ENCODE measurements at places on chromosomes 3 and 15.

DNA sequence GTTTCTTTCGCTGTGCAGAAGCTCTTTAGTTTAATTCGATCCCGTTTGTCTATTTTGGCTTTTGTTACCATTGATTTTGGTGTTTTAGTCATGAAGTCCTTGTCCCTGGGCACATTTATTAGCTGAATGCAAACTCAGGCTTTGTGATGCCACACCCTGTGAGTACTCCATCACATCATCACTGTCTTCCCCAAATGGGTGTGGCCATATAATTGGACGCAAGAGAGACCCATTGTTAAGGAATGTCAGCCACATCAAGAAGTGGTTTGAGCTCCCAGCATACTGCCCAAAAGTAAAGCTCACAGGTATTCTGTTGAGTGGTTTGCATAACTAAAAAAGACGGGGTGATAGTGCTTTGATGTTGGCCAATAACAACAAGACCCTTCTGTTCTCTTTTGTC lies 245.7 kb downstream of the SV2B start:
- DNase-seq: no peak

GRCh38 chr15:38192496-38192895 lies 60.1 kb upstream of the SPRED1 start:
- no peak for DNase-seq

DNA sequence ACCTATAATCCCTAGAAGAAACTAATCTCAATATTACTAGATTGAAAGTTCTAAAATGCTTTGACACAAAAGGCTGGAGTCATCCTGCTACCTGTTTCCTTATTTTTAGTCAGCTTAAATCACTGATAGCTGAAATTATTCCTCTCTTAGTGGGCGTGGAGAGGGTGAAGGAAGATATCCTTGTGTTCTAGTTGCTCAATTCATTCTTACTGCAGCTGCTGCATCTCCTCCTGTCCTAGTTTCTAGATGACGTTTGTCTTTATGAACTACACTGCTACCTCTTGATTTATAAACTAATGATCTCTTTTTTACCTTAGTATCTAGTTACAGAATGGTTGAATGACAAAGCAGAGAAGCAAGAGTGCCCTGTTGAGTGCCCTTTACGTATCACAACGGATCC lies 50.7 kb downstream of the SETD5 start:
- no peak for DNase-seq

DNA sequence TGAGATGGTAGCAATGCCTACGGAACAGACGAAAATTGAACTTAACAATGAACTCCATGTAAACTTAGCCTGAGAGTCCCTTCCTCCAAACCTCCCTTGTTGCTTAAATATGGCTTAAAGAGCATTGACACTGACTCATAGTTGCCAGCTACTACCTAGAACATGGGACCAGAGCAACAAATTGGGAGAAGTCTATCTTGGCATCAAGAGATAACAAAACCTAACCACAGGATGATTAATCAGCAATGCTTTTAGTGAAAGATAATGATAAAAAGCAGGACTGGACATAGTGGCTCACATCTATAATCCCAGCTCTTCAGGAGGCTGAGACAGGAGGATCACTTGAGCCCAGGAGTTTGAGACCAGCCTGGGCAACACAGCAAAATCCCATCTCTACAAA lies 117.8 kb upstream of the MNS1 start:
- DNase-seq: no peak

DNA sequence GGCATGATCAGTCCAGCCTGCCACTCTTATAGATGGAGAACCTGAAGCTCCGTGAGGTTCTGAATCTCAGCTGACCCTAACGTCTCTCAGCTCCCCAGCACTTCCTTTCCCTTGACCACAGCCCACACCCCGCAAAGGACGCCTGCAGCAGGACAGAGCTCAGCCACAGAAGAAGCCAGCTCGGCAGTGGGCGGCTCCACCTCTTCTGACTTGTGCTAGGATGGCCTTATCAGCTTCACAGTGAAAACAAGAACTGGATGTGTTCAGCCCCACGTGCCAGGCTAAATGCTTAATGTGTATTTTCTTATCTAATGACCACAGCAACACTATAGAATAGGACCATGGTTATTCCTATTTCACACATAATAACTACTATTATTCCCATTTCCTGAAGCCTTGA lies 127.6 kb downstream of the ARNT2 start:
- no peak for DNase-seq

- DNase-seq: no peak
These were observed 4.4 kb upstream of the GPX1 start for GRCh38 chr3:49362561-49362960.

DNA sequence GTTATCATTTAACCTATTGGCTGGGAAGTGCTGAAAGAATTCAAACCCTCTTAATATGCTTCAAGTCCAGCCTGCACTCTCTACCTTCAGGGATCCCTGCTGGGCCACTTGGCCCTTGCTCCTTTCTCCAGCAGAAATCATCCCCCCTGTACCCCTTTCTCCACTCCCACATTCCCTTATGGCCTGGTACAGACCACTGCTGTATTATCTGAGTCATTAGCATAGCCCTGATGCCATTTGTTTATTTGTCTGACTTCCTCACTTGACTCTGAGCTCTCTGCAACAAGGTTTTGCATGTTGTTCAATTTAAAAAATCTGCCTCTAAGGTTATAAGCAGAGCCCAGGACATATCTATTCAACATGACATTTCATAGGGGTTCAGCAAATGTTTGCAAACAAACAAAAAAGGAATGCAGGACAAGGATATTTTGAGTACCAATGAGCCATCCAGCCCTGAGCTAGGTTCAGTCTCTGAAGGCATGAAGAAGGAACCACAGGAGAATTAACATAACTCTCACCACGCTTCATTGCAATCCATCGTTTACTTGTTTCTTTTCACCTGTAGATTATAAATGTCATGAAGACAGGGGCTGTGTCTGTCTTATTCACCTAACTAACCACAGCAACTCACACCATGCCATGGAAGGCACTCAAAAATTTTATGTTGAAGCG lies 26.6 kb upstream of the HES1 start:
- no peak for DNase-seq

DNA sequence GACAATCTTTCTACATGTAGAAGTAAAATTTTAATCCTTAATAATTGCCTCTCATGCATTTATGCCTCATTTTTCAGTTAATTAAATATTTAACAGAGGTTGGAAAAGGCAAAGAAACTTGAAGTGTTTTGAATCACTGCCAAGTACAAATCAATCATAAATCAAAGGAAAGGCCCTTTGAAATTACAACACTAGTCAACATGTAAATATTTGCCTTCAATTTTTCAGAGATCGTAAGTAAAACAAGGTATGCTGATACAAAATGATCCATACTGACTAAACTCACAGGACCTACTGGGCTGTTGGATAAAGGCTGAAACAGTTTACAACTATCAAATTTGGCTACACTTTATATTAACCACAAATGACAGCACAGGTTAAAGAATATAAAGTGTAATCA lies 33.9 kb downstream of the ZBBX start:
- no peak for DNase-seq

- no peak for DNase-seq
These were observed 511.6 kb downstream of the PLOD2 start for GRCh38 chr3:145649368-145649887.

DNA sequence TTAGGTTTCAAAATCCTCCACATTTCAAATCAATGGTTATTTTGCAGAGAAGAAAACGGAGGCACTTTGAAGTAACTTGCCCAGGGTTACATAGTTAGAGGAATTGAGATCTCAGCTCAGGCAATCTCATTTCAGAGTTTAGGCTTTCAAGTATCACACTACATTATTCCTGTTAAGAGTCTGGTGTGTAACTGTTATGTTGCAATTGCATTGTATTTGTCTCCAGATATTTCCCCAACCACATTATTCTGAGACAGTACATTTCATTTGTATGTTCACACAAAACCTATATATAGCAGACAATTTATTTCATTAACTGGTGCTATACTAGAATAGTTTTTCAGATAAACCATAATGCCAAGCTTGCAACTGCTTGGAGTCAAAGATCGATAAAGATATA lies 154.2 kb upstream of the TSPAN3 start:
- DNase-seq: no peak

GRCh38 chr15:68934341-68934740 lies 4.0 kb downstream of the SPESP1 start:
- no peak for DNase-seq

DNA sequence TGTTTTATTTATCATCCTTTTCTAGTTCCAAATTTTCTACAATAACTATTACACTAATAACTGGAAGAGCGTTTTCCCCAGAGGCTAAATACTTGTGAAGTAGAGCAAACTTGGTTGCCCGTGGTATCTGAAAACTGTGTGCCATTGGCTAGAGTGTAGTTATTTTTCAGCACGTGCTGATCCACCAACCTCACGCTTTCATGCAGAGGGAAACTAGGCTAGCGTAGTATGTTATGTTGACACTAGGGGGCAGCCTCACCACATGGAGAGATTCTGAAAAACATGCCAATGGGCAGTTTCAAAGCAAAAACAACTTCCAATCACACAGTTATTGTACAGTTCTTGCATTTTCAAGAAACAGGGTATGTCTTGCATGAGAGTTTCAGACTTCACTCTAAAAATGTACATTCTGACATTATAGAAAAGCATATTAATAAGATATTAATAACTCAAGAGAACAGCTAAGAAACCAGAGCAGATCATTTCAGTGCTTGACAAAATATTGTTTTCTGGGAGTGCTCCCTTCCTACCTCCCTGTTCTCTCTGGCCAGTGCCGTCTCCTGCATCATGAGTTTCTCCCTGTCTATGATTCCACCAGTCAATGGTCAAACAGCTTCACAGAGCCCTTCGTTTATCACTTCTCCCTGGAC lies 39.7 kb downstream of the SPATA12 start:
- DNase-seq: peak; percentile 57

DNA sequence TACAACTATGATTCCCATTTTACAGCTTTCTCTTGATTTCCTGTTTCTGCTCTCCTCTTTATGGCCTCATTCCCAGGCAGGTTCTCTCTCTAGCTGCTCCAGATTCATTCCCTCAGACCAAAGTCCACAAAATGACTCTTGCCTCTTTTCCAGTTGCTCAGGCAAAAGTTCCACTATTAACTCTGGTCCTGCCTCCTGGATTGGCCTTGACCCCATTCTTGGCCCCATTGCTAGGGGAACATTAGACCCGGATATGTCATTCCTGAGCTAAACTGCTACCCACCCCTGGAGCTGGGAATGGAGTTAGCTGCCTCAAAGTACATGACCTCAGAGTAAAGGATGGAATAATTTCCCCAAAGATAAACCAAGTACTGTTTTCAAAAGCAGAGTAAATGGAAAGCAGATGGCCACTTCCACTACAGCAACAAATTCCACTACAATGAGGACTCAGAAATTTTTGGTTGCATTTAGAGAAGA lies 73.0 kb upstream of the GAP43 start:
- DNase-seq: no peak

DNA sequence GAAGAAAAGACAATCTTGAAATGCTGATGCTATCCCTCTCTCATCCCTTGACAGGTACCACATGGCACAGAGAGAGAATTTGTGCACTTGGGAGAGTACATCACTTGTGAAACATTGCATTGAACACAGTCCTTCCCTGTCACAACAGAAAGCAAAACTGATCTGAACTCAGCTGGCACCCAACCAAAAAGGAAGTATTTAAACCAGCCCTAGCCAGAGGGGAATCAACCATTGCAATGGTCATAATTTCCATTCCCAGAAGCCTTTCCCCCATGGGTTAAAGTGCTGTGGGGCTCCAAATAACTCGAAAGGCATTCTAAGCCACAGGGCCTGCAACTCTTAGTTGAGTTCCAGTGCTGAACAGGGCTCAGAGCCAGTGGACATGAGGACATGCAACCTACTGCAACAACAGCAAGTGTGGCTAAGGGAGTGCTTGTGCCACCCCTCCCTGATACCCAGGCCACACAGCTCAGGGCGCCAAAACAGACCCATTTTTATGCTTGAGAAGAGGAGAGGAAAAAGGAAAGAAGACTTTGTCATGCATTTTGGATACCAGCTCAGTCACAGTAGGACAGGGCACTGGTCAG lies 530.8 kb upstream of the BCHE start:
- DNase-seq: no peak

- DNase-seq: no peak
These were observed 140.7 kb upstream of the NSMCE3 start for GRCh38 chr15:29410338-29410737.

GRCh38 chr3:47283591-47284364 lies 1.0 kb downstream of the KLHL18 start:
- no peak for DNase-seq

DNA sequence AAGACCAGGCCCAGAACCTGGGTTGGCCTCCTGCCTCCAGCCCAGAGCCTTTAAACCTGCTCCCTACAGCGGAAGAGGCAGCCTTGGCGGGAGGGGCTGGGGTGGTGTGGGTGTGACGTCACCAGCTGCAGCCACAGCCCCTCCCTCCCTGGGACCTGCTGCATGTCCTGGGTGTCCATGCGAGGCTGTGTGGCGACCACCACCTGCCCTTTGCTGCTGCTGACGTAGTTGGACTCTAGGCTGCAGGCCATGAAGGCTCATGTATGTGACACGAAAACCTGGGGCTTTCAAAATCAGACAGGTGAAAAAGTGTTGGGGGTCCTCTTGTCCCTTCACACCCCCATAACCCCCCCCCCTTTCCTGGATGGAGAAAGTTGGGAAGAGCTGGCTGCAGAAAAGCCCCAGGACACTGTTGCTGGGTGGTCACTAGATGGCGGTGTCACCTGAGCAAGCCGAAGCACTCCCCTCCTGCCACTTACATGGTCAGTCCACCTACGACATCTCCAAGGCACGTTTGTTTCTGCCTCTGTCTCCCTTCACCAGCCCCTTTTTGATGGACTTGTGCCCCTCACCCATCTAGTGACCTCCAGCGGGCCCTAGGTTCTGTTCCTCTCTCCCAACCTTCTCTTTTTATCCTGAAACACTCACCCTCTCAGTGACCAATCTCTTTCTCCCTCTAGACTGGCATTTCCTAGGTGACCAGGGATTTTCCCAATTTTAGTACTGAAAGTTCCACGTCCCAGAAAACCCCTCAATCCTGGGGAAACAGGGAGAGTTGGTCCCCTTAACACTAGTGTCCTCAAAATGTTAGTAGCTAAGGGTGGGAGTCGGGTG lies 35.2 kb downstream of the SLC6A20 start:
- peak; percentile 33 for DNase-seq

GRCh38 chr15:101023501-101024072 lies 104.4 kb downstream of the LRRK1 start:
- DNase-seq: no peak

GRCh38 chr3:87324609-87325008 lies 48.2 kb upstream of the POU1F1 start:
- DNase-seq: no peak

GRCh38 chr3:58560771-58561311 lies 16.4 kb downstream of the FAM107A start:
- DNase-seq: no peak

All from T-helper 1 cell (primary cell).